ENCODE measurements at places on chromosomes 7 and 10. TPM values are rescaled to one million over a fixed set of nuclear protein-coding genes. Genes with fewer than 3 reads are reported as not detected.

Gene PLAU
- 29.4 TPM for polyA plus RNA-seq

Gene OR6V1
- polyA plus RNA-seq, result not detected

Gene PWWP2B
- 13.0 TPM for polyA plus RNA-seq

Gene PDE6C
- polyA plus RNA-seq, result 0.58 TPM

Gene HHEX
- polyA plus RNA-seq, result 7.3 TPM

Gene CYP2C19
- not detected for polyA plus RNA-seq

Gene ANKMY2
- 25.9 TPM for polyA plus RNA-seq

DNA sequence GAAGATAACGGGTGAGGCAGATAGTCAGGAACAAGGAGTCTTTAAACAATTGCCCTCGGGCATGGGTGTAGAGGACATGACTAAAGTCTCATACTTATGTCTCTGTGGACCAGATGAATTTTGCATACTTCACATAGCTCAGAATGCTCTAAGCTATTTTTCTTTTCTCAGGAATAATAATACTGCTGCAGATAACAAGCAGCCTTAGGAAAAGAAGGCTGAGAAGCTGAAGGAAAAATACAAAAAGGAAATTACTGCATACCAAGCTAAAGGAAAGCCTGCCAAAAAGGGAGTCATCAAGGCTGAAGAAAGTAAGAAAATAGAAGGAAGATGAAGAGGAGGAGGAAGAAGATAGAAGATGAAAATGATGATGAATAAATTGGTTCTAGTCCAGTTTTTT, 13.4 kb upstream of the ERCC6 start:
- DNase-seq, result no peak

GRCh38 chr10:91006752-91007346, 86.0 kb upstream of the ANKRD1 start:
- DNase-seq, result no peak

- peak; percentile 51 for DNase-seq
These were observed 20.3 kb upstream of the HECTD2 start for GRCh38 chr10:91389636-91390512.

- no peak for DNase-seq
These were observed 58.3 kb upstream of the EGFR start for GRCh38 chr7:54960517-54960916.

DNA sequence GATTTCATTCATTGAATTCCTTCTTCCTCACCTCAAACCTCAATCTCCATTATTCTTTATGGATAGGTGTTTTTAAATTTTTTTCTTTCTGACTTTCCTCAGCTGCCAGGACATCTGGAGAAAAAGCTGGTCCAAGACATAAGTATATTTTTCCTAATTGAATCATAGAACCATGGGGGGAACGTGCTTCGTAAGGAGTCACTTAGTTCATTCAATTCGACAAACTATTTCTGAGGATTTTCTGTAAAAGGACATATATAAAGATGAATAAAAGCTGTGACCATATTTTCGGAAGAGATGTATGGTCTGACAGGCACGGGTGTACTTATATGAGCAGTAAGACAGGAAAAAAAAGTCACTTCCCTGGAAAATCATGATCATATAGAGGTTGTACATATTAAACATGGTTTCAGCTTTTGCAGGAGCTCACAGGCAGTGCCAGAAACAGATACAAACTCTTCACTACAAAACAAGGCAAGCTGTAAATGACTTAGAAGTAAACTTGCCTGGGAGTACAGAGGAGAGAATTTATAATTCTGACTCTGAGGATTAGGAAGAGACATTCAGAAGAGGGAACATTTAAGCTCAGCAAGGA, 88.2 kb upstream of the EGR2 start:
- peak; percentile 40 for DNase-seq

GRCh38 chr7:69878591-69878990, 280.3 kb downstream of the AUTS2 start:
- no peak for DNase-seq

DNA sequence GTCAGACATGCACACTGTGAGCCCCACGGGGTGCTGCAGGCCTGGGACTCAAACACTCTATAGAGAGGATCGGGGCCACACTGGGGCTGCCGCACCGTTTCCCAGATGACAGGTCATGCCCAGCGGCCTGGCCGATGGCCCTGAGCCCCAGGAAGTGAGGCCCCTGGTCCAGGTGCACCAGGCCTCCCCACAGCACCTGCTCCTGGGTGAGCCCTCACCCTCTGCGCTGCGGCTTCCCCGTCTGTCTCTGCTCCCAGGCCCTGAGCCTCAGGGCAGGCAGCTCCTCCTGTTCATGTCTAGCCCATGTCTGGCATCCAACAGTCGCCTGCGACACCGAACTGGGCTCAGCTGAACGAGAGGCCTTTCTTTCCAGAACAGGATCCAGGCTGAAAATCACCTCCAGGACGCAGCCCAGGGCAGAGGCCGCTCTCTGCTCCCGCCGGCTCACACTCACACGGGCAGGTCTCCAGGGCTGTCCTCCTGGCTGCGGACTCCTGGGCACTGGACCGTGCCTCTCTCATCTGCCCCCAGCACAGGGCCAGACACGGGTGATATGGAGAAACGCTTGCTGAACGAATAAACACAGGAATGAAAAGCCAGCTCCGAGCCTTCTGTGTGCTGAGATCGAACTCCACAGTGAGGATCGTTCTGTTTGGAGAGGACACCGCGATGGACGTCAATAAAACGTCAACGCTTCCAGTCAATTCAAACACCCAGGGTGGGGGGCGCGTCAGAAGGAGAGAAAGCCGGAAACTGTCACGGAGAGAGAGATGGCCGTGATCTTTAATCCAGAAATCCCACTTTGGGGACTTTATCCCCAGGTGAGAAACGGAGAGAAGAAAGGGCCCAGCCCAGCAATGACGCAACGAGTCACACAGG, 202.4 kb downstream of the ELFN1 start:
- no peak for DNase-seq

DNA sequence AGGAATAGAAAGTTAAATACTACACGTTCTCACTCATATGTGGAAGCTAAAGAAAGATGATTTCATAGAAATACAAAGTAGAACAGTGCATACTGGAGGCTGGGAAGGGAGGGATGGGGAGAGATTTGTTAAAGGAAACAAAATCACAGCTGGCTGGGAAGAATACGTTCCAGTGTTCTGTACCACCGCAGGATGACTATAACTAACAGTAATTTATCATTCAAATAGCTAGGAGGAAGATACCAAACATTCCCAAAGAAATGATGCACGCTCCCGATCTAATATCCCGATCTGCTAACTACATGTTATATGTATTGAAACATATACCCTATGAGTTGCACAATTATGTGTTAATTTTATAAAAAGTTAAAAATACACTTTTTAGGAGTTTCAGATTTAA, 162.3 kb downstream of the ZMYND11 start:
- DNase-seq, result no peak

- DNase-seq, result no peak
These were observed 324.3 kb upstream of the GALNT17 start for GRCh38 chr7:70807650-70808049.

- DNase-seq, result no peak
These were observed 40.7 kb downstream of the PIK3CG start for GRCh38 chr7:106905734-106906133.

DNA sequence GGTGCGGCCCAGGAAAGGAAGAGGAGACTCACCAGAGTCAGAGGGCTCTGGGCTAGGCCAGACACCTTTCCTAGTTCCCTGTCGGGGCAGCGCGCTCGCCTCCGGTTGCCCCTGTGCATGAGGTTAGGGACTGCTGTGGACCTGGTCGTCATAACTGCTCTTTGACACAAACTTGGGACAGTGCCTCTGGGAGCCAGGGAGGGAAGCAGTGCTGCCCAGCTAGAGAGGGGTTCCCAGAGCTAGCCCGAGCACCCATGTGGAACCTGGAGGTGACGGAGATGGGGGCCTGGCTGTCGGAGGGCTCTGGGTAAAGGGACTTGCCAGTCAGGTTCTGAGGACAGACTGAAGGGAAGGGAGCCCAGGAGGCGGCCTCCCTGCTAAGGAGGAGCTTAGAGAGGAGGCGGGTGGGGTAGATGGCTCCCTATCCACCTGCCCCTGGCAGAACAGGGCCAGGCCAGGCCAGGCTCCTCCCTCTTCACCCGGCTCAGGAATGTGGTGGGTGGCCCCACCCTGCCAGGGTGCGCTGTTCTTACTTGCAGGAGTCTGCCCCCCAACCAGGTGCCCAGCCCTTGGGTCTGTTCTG, 29.7 kb downstream of the AGAP3 start:
- DNase-seq, result no peak

DNA sequence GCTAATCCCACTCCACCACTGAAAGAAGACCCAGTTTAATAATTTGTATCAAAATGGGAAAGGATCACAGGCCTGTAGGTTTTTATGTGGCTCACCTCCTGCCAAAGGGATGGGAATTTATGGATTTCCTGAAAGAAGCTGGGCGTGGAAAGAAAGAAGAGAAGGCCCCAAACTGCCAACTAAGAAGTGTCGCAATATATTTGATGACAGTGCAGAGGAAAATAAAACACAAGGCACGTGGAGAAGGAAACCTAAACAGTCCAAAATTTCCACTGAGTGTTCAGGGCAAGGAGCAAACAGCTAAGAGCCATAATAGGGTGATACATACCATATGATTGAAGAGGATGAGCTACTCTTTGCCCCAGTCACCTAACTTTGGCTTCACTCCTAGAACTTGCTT, 667.2 kb downstream of the GATA3 start:
- no peak for DNase-seq

GRCh38 chr7:20284003-20284770, 46.5 kb upstream of the ITGB8 start:
- DNase-seq, result no peak

DNA sequence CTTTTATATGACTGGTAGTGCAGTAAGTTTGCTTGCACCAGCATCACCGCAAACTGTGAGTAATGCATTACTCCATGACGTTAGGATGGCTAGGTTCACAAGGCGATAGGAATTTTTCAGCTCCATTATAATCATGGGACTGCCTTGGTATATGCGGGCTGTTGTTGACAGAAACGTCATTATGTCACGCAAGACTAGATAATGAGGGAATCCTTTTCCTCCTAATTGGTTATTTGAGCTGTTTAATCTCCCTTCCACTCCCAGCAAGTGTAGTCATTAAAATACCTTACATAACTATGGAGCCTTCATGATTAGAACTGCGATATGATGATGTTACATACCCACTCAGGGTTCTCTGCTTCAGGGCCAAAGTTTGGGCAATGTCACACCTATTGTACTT, 17.3 kb downstream of the KLLN start:
- DNase-seq, result no peak

DNA sequence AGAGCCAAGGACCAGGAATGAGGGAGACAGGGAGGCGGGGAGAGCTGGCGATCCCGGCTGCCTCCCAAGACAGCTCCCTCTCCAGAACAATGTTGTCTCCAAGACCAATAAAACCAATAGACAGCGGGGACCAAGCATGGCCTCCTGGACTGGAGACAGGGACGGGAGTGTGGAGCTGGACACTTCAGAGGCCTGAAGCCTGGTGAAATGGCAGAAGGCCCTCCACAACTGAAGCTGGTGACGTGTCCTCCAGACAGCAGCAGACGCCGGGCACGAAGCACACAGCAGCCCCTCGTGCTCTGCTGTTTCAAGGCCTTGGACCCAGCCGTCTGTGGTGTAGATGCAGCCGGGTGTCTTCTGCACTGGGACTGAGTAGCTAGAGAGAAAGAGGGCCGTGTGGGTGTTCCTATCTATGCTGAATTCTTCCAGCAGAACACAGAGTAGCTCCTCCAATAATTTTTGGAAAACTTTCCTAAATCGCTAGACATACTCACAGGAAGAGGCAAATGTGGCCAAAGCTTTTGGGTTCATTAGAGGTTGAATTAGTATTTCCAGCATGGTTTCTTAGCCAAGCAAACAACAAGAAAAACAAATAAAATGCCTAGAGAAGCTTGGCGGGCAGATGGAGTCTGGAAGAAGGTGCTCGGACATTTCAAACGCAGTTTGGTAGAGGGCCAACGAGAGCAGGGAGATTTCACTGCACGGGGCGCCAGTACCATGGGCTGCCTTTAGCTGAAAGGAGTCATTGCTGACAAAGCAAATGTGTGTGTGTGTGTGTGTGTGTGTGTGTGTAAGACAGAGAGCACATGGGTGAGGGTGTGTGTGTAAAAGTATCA, 570.4 kb downstream of the TCERG1L start:
- DNase-seq, result no peak
